ENCODE measurements at places on chromosomes 5 and 9.

DNA sequence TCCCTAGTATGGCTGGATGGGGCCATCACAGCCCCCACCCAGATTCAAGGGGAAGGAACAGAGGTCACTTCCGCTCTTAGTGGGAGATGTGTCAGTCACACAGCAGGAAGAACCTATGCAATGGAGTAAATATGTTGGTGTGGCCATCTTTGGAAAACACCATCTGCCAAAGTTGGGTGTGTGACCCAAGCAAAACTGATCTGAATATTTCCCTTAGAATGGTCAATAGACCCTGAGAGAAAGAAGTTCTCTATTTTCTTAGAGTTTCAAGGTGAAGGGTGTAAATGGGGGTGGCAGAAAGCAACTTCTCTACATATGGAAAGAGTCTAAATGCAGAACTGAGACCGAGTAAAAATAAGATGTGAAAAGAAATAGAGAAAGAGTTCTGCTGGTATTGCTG lies 212.7 kb downstream of the ESM1 start:
- DNase-seq = no peak

DNA sequence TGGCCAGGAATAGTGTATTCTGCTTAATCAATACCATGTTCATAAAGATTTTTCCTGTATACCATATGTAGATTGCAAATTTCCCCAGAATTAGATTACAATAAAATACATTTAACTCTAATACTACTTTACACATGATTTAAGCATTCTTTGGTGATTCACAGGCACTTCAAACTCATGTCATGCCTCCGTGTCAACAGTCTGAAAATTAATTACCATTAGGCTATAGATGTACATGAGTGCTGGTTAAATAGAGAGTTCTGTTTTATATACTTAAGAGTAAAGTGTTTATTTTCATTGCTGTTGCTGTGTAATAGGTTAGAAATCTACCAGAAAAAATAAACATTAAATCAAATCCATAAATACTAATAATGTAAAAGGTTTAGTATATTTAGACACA lies 159.8 kb downstream of the ZSWIM6 start:
- DNase-seq = no peak

DNA sequence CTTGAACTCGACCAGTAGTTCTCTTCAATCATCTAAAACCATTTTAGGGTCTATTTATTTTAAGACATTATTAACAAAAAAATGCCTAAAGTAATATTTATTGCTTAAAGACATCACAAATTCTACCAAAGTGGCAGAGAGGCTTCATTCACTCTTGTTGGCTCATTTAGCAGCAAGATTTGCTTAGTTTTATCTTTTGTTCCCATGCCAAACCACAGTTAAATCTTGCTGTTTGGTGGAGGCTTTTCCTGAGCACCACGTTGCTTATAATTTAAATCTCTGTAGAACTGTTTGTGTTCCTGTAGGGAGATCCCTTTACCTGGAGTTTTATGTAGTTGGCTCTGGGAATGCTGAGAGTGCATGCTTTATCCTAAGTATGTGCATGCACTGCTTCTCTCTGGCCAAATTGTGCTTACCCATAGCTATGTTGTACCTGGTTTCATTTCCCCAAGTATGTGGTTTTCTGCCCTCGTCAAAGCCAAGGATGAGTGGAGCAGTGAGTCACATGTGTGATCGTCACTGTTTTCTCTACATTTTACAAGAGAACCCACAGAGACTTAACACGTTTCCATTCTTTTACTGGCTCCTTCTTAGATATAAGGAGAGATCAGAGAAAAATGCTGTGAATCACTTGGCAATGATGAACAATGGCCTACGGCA lies 42.1 kb upstream of the MAST4 start:
- peak; percentile 53 for DNase-seq

GRCh38 chr9:121942866-121943382 lies 150.2 kb downstream of the TTLL11 start:
- DNase-seq = no peak

All from GM12865 (cell line).